ENCODE measurements at places on chromosomes 12 and 14. TPM values are rescaled to one million over a fixed set of nuclear protein-coding genes. Genes with fewer than 3 reads are reported as not detected.

The CCDC196 gene
- polyA plus RNA-seq = not detected

The KCNMB4 gene
- polyA plus RNA-seq = 1.0 TPM

The KLRF2 gene
- not detected for polyA plus RNA-seq

- DNase-seq = peak; percentile 15
Observed at GRCh38 chr14:25431211-25432076, 381.5 kb upstream of the STXBP6 start.

DNA sequence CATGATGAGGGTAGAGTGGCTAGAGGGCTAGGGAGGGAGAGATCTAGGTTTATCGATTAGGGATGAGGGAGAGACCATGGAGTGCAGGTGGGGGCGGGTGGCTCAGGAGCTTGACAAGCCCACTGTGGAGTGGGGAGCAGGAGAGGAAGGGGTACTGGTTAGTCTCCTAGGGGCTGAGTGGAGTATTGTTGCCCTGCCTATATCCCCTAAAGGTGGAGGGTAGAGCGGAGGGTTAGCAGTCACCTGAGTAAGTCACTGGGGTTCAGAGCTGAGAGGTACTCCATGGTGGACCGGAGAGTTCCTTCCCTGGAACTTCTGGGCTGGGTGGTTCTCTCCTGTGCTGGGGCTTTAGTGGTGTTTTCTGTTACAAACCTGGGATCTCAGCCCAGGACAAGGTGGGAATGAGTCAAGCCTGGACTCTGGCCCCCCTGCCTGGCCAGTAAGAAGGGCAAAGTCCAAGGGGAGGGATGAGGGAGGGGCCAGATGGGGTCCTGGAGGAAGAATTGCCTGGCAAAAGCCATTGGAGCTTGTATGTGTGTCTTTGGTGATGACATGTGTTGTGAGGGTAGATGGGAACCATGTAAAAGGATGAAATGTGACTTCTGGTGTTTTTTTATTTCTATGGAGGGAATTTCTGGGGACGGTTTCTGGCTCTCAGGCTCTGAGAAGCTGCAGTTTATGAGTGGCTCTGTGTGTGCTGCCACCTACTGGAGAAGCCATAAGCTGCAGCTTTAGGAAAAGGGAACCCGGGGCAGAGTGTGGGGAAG, at the start of gene CIDEB:
Gene CIDEB, minus strand, starts transcription at position 403 of the 767 bp plus-strand sequence. Its CDS starts 119 bp downstream, at position 284.
- peak; percentile 87 for DNase-seq

DNA sequence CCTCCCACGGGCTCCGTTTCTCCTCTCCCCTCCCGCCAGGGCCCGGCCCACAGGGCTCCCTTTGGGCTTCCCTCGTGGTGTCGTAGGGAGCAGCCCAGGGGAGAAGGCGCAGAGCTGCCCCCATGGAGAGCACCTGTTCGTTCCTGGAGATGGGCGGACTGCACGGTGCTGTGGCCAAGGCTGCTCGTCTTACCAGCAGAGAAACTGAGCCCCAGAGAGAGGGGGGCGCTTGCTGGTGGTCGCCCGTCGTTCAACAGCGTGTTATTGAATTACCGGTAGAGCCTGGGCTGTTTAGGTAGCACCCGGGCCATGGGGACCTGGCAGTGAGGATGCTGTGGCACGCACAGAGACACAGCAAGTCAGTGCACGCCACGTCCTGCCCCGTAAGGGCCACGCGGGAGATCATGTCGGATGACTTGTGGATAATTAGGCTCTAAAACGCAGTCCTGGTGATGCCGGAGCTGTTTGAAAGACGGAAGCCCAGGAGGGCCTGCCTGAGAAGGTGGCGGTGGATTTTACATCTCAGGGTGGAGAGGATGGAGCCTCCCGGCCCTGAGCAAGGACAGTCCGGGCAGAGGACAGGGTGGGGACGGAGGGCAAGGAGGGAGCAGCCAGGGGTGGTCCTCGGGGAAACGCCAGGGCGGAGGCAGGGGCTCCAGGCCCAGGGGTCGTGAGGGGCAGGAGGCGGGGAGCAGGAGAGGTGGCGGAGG, 134.4 kb downstream of the ADGRD1 start:
- DNase-seq = no peak

DNA sequence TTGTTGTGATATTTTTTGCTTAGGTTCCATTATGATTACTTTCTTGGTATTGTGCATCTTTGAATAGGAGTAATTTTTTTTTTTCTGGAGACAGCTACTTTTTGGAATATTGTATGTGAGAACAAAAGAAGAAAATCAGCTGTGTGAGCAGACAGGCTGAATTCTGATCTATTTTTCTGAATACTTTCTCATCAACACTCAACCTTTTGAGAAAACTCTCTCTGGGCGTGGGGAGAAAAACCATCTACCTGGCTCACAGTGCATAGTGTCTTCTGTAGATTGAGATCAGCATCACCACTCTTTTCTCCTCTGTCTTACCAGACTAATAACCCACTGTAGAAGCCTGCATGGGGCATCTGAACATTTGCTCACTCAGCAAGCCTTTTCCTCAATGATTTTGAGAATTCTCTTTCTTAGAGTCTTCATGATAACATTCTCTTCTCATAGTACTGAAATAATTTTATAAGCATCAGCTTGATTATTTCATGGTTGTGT, 3.3 kb downstream of the PIK3C2G start:
- no peak for DNase-seq

DNA sequence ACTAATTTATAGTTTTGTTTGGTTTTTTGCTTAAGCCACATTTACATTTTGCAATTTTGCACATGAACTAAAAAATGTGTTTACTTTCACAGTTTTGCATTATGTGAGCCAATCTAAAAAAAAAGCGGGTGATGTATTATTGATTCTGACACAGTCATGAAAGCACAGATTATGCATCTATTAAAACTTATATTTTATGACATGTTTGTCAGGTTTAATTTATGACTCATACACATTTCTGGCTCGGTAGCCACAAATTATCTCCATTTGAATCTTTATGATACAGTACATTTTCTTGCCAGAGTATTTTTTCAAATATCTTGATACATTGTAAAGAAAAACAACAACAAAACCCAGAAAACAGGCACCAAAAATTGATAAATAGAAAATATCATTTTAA, 280.4 kb upstream of the GRIP1 start:
- DNase-seq = no peak

Data from SK-N-SH (cell line).